ENCODE measurements at places on chromosomes 1 and 21. TPM values are rescaled to one million over a fixed set of nuclear protein-coding genes. Genes with fewer than 3 reads are reported as not detected.

- DNase-seq = no peak
These were observed 143.0 kb upstream of the ZRANB2 start for GRCh38 chr1:71223641-71224340.

DNA sequence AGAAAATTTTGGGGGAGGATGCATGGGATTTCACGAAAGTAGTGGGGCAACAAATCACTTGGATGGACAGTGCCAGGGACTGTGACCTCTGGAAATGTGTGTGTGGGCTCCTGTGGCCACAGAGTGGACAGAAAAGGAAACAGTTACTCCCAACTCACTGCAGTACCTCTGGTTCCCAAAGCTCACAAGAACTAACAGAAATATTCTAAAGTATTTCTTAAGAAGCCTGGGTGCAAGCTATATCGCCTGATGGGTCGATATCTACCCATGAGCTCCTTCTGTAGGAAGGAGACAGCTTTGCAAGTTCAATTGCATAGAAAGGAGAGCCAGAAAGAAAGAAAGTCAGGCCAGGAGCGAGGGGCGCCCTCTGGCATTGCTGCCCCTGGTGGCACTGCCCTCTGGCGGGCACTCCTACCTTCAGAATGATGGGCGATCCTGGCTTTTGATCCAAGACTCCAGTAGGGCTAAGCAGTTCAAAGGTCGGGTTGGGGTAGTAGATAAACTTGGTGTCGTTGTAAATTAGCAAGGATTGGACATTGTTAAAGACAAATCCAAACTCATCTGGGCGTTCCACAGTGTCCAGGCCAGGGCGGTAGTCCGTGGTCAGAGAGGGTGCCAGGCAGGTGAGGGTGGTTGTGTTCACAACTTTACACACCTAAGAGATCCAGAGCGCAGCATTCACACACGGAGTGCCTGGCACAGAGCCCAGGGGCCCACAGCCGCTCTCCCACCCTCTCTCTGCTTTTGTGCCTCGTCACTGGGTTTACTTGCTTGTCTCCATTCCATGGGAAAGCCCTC lies 134.7 kb upstream of the CD34 start:
- no peak for DNase-seq

DNA sequence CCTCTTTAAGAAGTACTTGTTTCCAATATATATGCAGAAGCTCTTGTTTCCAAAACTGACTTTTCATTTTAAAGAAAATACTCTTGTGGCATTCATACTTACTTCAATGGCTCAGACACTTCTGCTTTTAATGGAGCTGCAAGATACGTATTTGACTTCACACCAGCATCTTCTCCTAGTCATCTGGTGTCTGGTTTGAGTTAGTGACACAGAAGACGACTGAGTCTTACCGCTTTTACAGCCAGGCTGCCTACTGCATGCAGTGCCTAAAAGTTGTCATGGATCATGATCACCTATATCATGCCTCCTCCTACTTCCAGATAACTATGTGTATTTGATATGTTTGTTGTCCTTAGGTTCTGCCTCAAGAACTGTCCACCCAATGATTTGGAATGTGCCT lies 185.9 kb downstream of the TPR start:
- DNase-seq = no peak

GRCh38 chr1:159957824-159958268 lies 3.8 kb upstream of the SLAMF9 start:
- DNase-seq = no peak

DNA sequence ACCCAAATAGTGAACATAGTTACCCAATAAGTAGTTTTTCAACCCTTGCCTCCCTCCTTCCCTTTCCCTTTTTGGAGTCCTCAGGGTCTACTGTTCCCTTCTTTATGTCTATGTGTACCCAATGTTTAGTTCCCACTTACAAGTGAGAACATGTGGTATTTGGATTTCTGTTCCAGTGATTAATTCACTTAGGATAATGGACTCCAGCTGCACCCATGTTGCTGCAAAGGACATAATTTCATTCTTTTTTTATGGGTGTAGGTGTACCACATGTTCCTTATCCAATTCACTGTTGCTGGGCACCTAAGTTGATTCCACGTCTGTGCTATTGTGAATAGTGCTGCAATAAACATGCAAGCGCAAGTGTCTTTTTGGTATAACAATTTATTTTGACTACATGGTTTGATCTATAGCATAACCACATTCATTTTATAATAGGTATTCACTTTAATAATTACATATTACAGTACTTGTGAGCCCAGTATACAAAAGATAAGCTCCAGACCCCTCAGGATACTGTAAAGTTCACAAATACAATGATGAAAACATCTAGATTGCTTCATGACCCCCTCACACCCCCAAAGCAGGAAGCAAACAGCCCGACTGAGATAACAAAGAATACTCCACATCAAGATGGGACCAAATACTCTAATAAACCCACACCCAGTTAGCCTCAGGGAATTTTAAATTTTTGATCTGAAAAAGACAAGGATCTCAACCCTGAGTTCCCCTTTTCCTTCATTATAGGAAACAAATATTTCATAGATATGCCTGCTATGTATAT lies 45.3 kb downstream of the PUM1 start:
- DNase-seq = no peak

GRCh38 chr1:118223426-118223825 lies 38.4 kb upstream of the SPAG17 start:
- no peak for DNase-seq

DNA sequence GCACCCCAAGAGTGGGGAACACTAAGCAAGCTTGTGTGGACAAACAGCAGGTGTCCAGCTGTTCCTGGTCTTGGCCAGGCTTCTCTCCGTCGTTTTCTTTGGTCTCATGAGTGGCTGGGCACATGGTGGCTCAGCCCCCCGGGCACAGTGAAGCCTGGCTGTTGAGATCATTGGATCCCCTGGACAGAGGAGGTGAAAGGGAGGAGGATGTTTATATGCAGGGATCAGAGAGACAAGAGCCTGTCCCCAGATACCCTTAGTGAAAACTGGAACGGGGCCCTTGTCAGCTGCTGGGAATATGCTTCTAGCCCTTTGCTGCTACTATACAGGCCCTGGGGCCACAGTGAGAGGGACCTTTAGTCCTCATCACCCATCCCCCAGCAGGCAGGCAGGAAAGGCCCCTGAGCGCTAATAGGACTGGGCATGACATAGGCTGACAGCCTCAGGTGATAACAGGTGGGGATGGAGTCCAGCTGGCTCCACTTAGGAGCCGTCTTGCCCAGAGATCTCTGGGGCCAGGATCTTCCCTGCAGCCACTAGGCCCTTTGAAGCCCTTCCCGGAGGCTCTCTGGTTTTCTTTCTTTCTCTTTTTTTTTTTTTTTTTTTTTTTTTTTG lies 16.4 kb downstream of the EPHA8 start:
- DNase-seq = no peak

GRCh38 chr1:176531036-176531435 lies 68.1 kb downstream of the PAPPA2 start:
- DNase-seq = no peak

- no peak for DNase-seq
These were observed 288.7 kb upstream of the USP25 start for GRCh38 chr21:15441060-15441493.

DNA sequence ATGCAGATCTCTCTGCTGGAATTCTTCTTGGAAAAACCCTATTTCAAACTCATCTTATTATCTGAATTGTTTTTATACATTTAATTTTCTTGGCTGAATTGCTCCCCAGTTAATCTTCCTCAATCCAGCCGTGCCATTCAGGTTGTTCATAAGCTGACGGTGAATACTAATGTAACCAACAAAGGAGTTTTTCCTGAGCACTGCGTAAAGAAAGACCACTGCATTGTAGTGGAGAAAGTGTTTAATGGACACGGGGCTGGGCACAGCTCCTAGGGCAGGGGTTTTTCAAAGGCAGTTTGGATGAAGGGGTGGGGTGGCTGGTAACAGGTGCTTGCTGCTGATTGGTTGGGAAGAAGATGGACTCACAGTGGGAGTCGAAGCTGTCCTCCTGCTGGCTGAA lies 820.3 kb downstream of the ADGRL2 start:
- no peak for DNase-seq

- DNase-seq = no peak
These were observed 280.5 kb upstream of the SGIP1 start for GRCh38 chr1:66253330-66253921.

- no peak for DNase-seq
These were observed 42.6 kb upstream of the COL6A1 start for GRCh38 chr21:45938811-45939520.

GRCh38 chr1:160993544-160994193 lies 27.3 kb downstream of the F11R start:
- no peak for DNase-seq

GRCh38 chr21:32007456-32007855 lies 134.6 kb downstream of the HUNK start:
- DNase-seq = no peak

GRCh38 chr1:4963251-4963650 lies 308.8 kb downstream of the AJAP1 start:
- DNase-seq = no peak

DNA sequence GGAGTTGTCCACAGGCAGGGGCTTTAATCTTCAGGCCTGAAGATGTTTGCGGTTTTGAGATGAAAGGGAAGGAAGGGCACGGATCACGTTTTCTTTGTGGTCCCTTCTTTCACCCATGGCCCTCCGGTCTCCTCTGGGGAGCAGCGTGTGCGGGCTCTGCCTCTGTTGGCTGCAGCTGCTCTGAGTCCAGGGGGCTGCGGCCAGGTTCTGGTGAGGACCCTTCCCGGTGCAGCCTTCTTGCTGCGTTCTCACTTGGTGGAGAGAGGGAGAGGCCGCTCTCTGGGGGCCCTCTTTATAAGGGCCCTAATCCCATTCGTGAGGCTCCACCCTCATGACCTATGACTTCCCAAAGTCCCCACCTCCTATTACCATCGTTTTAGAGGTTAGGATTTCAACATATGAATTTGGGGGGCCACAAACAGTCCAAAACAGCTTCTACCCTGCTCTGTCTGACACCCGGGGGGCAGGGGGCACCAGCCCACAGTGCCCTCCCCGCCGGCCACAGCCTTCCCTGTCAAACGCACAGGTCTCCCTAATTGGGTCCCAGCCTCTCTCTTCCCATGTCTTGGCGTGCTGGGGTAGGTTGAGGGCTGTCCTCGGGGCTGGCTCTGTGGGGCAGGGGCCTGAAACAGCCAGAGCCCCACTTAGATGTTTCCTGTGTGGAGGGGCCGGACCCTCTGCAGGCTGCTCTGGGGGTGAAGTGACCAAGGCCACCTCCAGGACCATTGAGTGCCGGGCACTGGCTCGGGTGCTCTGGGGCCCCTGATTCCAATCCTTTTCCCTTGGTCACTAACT lies 100.1 kb upstream of the C1orf174 start:
- no peak for DNase-seq

DNA sequence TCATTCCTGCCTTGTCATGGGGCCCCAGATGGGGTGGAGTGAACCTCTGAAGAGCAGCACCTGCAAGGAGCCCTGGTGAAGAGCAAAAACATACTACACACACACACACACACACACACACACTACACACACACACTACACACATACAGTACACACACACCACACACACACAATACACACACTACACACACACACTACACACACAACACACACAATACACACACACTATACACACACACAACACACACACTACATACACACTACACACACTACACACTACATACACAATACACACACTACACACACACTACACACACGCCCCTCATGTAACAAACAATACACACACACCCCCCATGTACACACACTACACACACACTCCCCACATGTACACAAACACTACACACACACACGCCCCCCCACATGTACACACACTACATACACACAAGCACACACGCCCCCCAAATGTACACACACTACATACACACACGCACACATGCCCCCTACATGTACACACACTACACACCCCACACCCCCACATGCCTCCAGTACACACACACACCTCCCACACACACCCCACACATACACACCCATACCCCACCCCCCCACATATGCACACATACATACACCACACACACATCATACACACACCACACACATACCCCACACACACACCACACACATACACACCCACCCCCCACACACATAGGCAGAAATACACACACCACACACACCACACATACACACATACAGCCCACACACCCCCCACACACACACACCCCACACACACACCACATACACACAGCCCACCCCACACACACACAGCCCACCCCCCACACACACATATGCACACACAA lies 9.3 kb downstream of the SLC2A5 start:
- no peak for DNase-seq

The LAMC2 gene
- 8.6 TPM for polyA plus RNA-seq

The CCDC27 gene
- 0.38 TPM for polyA plus RNA-seq

The S100A2 gene
- polyA plus RNA-seq = 9.8 TPM

The RGS8 gene
- polyA plus RNA-seq = 0.04 TPM

The LRRC53 gene
- polyA plus RNA-seq = not detected

The CATSPER4 gene
- polyA plus RNA-seq = 0.16 TPM

The TGFB2 gene
- 10.3 TPM for polyA plus RNA-seq

The ATP1A4 gene
- not detected for polyA plus RNA-seq

The INSRR gene
- polyA plus RNA-seq = 4.4 TPM

The SERINC2 gene
- 54.5 TPM for polyA plus RNA-seq

All from left renal cortex interstitium (tissue), 4 donors.